ENCODE measurements at places on chromosomes 12 and 14.

- no peak for DNase-seq
These were observed 84.2 kb downstream of the GCH1 start for GRCh38 chr14:54818201-54819133.

DNA sequence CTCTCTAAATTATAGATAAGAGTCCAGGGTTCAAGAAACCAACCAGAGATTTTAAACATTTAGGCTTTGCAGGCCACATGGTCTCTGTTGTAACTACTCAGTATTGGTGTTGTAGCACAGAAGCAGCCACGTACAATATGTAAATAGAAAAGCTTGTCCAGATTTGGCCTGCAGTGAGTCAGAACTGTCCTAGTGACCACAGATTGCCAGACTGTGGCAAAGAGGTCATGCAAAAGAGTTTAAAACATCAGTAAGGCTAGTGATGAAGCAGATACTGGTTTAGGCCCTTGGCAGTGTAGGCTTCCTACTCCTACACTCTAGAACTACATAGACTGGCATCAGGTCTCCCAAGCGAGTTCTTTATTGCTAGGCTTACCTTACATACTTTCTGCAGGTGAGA, 117.6 kb upstream of the GARIN6 start:
- DNase-seq, result no peak

DNA sequence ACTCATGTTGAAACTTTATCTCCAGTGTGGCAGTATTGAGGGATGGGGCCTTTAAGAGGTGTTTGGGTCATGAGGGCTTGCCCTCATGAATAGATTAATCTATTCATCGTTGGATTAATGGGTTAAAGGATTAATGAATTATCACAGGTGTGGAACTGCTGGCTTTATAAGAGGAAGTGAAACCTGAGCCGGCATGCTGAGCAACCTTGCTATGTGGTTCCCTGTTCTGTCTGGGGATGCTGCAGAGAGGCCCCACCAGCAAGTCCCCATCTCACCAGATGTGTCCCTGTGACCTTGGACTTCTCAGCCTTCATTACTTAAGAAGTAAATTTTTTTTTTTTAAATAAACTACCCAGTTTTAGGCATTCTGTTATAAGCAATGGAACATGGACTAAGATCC, 109.6 kb downstream of the DYRK2 start:
- DNase-seq, result no peak

DNA sequence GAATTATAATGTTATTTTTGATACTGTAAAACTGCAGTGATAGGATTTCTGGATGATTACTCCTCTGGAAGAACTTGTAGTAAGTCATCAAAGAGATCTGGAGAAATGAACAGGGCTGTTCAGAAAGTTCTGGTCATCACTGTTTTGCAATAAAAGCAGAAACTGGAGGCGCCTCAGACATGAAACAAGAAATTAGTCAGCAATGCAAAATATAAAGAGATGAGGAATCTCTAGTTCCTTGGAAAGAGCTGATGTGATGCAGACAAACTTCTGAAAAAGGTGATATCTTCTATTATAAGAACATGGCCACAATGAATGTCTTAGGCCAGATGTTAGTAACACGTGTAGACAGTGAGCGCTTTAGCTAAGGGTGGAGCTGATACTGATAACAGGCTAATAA, 9.5 kb downstream of the ACIN1 start:
- DNase-seq, result no peak

- DNase-seq, result no peak
These were observed 268.7 kb downstream of the ZFP36L1 start for GRCh38 chr14:68523989-68524725.

- DNase-seq, result no peak
These were observed 65.9 kb downstream of the ACACB start for GRCh38 chr12:109182041-109182839.

All from stimulated activated CD4-positive, alpha-beta T cell treated with anti-CD3 and anti-CD28 coated beads, Interleukin-1b, Interleukin-23, amount 100 ng/mL, for 1 hour (primary cell).